ENCODE measurements at places on chromosomes 1 and 21.

- peaks cover 67% of the 10 kb centered on the region for H3K27me3 ChIP-seq
- H3K27ac ChIP-seq = peak within 1 kb of the TSS; percentile 82
- H3K4me3 ChIP-seq = peak within 1 kb of the TSS; percentile 87
- peaks cover 18% of the 10 kb centered on the region for H3K36me3 ChIP-seq
- DNase-seq = peak; percentile 64
- H3K4me1 ChIP-seq = peaks cover 11% of the 10 kb centered on the region
Measured at GRCh38 chr1:19643602-19644394, at the start of gene NBL1. TSS of gene NBL1 (plus strand) at chr1:19644311. CDS start at chr1:19655031, 10,720 bp downstream.

DNA sequence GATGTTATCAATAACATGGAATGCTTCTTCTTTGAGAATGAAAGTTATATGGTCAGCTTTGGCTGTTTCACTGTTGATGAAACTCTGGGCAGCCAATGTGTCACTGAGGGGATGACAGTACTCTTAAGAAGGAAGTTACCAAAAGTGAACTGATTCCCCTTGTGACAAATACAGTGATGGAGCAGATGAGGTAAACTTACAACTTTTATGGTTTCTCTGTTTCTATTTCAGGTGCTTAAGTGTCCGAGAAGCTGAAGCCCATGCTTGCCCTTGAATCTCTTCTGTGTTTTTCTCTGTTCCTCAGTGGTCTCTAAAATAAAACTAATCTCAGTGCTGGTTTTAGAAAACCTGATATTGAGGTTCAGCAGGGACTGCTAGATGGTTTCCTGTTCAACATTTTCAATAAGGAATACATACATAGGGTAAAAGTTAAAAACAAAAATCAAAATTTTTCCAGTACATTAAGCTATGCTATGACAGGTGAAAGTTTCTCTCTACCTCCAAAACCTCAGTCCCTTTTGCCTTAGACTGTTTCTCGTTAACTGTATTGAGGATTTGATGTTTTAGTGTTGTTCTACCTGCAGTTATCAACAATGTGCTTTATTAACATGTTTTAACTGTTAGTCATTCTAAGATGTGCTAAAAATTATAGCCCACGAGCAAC is 454.4 kb upstream of the ADGRL4 start:
- no peak overlapping the region for H3K27ac ChIP-seq
- H3K36me3 ChIP-seq = no peaks in the 10 kb centered on the region
- no peaks in the 10 kb centered on the region for H3K4me1 ChIP-seq
- DNase-seq = no peak

- peaks cover 10% of the 10 kb centered on the region for H3K4me1 ChIP-seq
- H3K27me3 ChIP-seq = peaks cover 93% of the 10 kb centered on the region
- H3K36me3 ChIP-seq = peaks cover 4% of the 10 kb centered on the region
- no peak overlapping the region for H3K4me3 ChIP-seq
Measured at GRCh38 chr1:26404641-26405040, 6.0 kb upstream of the LIN28A start.

GRCh38 chr1:157515709-157516108 is 36.6 kb downstream of the FCRL5 start:
- peaks cover 4% of the 10 kb centered on the region for H3K4me1 ChIP-seq
- no peak overlapping the region for H3K4me3 ChIP-seq
- H3K27me3 ChIP-seq = peaks cover 23% of the 10 kb centered on the region
- no peak overlapping the region for H3K27ac ChIP-seq
- no peak for DNase-seq

GRCh38 chr1:49363628-49364027 is 586.9 kb upstream of the BEND5 start:
- no peak for DNase-seq
- H3K36me3 ChIP-seq = no peaks in the 10 kb centered on the region
- no peak overlapping the region for H3K4me3 ChIP-seq
- no peaks in the 10 kb centered on the region for H3K4me1 ChIP-seq
- H3K27me3 ChIP-seq = no peaks in the 10 kb centered on the region

- no peaks in the 10 kb centered on the region for H3K36me3 ChIP-seq
- no peaks in the 10 kb centered on the region for H3K4me1 ChIP-seq
- DNase-seq = no peak
- no peak overlapping the region for H3K4me3 ChIP-seq
- no peaks in the 10 kb centered on the region for H3K27me3 ChIP-seq
Measured at GRCh38 chr1:217059401-217059800, 336.2 kb upstream of the ESRRG start.

GRCh38 chr1:20359451-20360330 is 69.0 kb downstream of the VWA5B1 start:
- no peak overlapping the region for H3K4me3 ChIP-seq
- no peak for DNase-seq
- H3K27ac ChIP-seq = no peak overlapping the region
- peaks cover 7% of the 10 kb centered on the region for H3K4me1 ChIP-seq
- H3K36me3 ChIP-seq = no peaks in the 10 kb centered on the region
- peaks cover 50% of the 10 kb centered on the region for H3K27me3 ChIP-seq

GRCh38 chr1:79188337-79188736 is 181.8 kb upstream of the ADGRL4 start:
- H3K27ac ChIP-seq = no peak overlapping the region
- no peak overlapping the region for H3K4me3 ChIP-seq
- no peaks in the 10 kb centered on the region for H3K27me3 ChIP-seq

DNA sequence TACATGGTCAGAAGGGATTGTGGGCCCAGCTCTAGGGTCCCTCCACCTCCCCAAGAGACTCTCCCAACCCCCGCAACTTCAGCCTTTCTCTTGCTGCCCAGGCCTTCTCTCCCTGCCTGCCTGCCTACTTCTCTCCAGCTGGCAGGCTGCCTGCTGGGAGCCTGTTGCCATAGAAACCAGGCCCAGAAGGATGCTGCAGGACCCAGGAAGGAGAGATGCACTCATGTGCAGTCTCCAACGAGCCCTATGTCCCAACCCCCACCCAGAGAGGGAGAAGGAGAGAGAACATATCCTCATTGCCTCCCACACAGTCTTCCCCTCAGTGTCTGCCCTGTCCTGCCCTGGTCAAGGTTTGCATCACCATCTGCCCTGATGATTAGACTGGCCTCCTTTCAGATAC is 10.8 kb upstream of the SMIM12 start:
- H3K27ac ChIP-seq = no peak overlapping the region
- no peak overlapping the region for H3K4me3 ChIP-seq
- DNase-seq = no peak
- no peaks in the 10 kb centered on the region for H3K4me1 ChIP-seq
- peaks cover 37% of the 10 kb centered on the region for H3K27me3 ChIP-seq
- peaks cover 15% of the 10 kb centered on the region for H3K36me3 ChIP-seq

DNA sequence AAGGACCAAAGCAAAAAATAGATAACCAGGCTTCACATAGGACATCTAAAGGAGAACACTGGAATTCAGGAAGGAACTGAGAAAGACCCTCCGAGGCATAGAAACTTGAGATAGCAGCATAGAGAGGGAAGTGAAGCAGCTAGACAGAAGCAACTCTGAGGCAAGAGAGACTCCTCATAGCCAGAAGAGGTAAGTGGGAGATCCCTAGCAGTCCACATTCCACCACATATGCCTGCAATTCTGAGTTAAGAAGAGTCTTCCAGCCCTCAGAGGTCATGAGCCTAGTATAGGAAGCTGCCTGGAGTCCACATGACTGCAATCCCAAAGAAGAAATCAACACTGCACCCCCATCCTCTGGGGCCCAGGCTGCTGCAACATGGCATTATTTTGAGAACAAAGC is 13.9 kb upstream of the FGGY start:
- H3K4me1 ChIP-seq = no peaks in the 10 kb centered on the region
- no peaks in the 10 kb centered on the region for H3K27me3 ChIP-seq
- DNase-seq = no peak
- no peak overlapping the region for H3K4me3 ChIP-seq
- H3K36me3 ChIP-seq = no peaks in the 10 kb centered on the region

- H3K4me1 ChIP-seq = peaks cover 36% of the 10 kb centered on the region
- peak overlapping the region; percentile 87 for H3K4me3 ChIP-seq
- no peaks in the 10 kb centered on the region for H3K27me3 ChIP-seq
- H3K27ac ChIP-seq = peak overlapping the region; percentile 98
- H3K36me3 ChIP-seq = peaks cover 9% of the 10 kb centered on the region
Measured at GRCh38 chr21:42061195-42061985, 9.7 kb upstream of the UMODL1 start.

GRCh38 chr1:186476264-186477040 is 15.5 kb upstream of the PDC start:
- no peaks in the 10 kb centered on the region for H3K36me3 ChIP-seq
- no peaks in the 10 kb centered on the region for H3K27me3 ChIP-seq
- H3K27ac ChIP-seq = no peak overlapping the region
- DNase-seq = no peak

GRCh38 chr21:42568866-42569731 is 55.4 kb downstream of the SLC37A1 start:
- H3K4me3 ChIP-seq = no peak overlapping the region
- H3K27ac ChIP-seq = no peak overlapping the region
- peaks cover 24% of the 10 kb centered on the region for H3K36me3 ChIP-seq
- no peak for DNase-seq
- H3K27me3 ChIP-seq = no peaks in the 10 kb centered on the region

GRCh38 chr21:45430521-45431501 is 25.8 kb downstream of the COL18A1 start:
- H3K4me3 ChIP-seq = no peak overlapping the region
- no peak overlapping the region for H3K27ac ChIP-seq
- H3K27me3 ChIP-seq = no peaks in the 10 kb centered on the region
- no peaks in the 10 kb centered on the region for H3K36me3 ChIP-seq

DNA sequence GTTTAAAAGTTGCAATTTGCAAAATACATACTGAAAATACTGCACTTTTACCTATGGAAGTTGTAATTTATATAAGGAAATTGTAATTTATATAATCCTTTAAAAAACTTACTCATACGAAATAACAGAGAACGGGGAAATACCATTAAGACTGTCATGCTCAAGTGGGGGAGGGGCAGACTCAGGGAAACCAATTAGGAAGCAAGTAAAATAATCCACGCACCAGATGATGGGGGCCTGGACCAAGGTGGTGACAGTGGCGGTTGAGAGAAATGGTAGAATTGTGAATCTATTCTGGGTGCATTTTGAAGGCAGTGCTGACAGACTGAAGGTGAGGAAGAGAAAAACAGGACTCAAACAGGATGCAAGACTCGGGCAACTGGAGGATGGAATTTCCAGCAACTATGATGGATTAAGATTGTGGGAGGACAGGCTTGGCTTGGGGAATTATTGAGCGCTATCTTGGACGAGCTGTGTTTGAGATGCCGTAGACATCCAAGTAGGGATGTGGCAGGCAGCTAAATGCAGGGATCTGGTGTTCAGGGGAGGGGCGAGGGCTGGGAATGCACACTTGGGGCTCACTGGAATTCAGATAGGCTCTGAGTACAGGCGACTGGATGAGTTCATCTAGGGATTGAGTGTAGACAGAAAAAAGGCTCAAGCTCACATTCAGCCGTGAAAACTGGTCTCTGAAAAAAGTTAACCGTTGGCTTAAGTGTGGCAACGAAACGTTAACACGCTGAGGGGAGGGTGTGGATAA is 977 bp downstream of the LCA5L start:
- peaks cover 24% of the 10 kb centered on the region for H3K36me3 ChIP-seq
- H3K27ac ChIP-seq = peak overlapping the region; percentile 96
- H3K27me3 ChIP-seq = peaks cover 19% of the 10 kb centered on the region
- H3K4me3 ChIP-seq = peak overlapping the region; percentile 91
- H3K4me1 ChIP-seq = peaks cover 9% of the 10 kb centered on the region

DNA sequence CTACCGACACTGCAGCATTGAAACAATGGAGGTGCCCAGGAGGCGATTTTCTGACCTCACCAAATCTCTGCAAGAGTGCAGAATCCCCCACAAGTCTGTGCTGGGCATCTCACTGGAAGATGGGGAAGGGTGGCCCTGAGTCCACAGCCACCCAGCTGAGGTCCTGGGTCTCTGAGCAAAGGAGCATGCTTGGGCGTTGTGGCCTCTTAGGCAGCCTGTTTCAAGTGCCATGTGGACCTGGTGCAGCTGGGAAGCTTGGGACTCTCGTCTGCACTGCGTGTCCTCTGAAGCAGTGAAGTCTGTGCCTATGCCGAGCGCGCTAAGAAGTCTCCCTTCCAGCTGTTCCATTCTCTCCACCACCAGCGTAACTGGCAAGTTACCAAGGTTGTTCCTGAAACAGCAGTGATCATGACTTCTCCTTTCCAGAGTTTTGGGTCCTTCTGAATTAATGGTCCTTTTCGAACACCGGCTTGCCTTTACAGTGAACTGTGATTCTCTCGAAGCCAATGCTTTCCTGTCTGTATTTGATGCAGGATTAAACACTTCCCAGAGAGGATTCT is 5.0 kb upstream of the PLA2G2C start:
- DNase-seq = no peak
- H3K36me3 ChIP-seq = no peaks in the 10 kb centered on the region
- peaks cover 11% of the 10 kb centered on the region for H3K27me3 ChIP-seq
- peaks cover 25% of the 10 kb centered on the region for H3K4me1 ChIP-seq
- no peak overlapping the region for H3K27ac ChIP-seq

DNA sequence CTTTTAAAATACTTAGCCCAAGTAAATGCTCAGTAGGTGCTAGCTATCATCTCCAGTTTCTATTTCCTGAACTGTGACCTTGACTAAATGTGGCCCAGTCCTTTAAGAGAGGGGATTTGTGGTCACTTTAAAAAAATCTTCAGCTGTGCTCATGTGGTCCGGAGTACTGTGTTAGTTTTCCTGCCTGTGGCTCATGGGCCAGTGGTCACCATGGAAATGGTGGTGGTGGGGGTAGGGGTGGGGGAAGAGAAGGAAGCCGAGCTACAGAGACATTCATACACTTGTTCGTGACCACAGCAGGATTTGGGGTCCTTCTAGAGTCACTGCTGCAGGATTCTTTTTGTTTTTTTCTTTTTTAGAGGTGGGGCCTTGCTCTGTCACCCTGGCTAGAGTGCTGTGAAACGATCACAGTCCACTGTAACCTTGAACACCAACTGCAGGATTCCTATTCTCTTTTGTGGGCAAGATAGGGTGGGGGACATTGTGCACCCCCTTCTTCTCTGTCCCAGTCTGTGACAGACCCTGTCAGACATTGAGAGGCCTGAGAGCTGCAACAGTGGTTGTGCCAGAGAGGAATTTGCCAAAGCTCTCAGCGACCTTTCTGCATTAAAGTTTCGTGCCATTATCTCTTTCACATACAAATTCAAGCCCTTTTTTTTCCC is 25.8 kb downstream of the KIF26B start:
- H3K4me1 ChIP-seq = peaks cover 1% of the 10 kb centered on the region
- peaks cover 3% of the 10 kb centered on the region for H3K36me3 ChIP-seq
- no peak for DNase-seq

- H3K27ac ChIP-seq = no peak overlapping the region
- H3K36me3 ChIP-seq = no peaks in the 10 kb centered on the region
- H3K4me3 ChIP-seq = no peak overlapping the region
- no peaks in the 10 kb centered on the region for H3K27me3 ChIP-seq
- no peak for DNase-seq
Measured at GRCh38 chr1:73901738-73902137, 296.2 kb downstream of the LRRIQ3 start.

GRCh38 chr1:169108863-169109560 is 2.5 kb downstream of the ATP1B1 start:
- H3K4me3 ChIP-seq = peak overlapping the region; percentile 85
- H3K36me3 ChIP-seq = peaks cover 7% of the 10 kb centered on the region
- DNase-seq = no peak

DNA sequence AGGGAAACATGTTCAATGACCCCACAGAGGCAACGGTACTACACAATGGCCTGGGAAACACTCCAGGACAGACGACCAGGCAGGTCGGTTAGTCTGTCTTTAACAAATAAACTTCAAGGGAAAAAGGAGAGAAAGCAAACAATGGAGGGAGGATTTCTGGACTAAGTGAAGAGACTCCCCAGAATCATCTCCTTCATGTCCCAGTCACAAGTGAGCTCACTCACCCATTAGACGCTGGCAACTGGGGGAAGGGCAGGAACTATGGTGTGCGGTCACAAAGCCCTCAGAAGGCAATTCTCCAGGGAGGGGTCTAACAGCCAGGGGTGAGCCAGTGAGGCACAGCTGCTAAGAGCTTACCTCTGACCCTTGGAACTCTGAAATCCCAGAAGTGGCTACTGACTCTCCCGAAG is 55.7 kb upstream of the NADK start:
- DNase-seq = no peak
- peaks cover 31% of the 10 kb centered on the region for H3K4me1 ChIP-seq
- peak overlapping the region; percentile 77 for H3K27ac ChIP-seq
- peaks cover 80% of the 10 kb centered on the region for H3K36me3 ChIP-seq
- H3K27me3 ChIP-seq = no peaks in the 10 kb centered on the region
- H3K4me3 ChIP-seq = peak overlapping the region; percentile 5

All from effector memory CD8-positive, alpha-beta T cell (primary cell).